ENCODE measurements at places on chromosomes 12 and 14.
A peak's percentile ranks its signal among the peaks of the same experiment; 100 is the strongest.

DNA sequence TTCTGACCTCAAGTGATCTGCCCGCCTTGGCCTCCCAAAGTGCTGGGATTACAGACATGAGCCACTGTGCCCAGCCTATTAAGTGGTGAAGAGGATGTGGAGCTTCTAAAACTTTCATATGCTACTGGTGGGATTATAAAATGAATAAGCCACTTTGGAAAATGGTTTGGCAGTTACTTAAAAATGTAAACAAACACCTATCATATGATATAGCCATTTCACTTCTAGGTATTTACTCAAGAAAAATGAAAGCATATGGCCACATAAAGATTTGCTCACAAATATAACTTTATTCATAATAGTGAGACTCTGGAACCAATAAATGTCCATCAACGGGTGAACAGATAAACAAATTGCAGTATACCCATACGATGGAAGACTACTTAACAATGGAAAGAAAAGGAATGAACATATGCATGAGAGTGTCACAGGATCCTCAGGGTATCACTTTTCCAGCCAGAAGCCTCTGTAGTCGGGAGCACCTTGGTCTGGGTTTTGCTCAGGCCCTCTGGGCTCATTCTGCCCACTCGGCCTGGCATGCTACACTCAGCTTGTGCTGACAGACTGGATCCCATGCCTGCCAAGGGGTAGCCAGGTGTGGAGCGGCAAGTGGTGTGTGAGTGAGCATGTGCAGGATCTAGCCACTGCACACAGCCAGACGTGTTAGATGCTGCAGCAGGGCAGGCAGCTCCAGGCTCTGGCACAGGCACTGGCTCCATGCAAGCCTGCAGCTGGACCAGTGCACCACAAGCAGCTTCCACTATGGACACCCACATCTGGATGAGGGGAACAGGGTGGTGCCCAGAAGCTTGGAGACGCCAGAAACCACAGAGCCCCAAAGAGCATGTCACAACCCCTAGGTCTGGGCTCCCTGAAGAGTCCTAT, 213.2 kb upstream of the DIO3 start:
- DNase-seq: no peak

DNA sequence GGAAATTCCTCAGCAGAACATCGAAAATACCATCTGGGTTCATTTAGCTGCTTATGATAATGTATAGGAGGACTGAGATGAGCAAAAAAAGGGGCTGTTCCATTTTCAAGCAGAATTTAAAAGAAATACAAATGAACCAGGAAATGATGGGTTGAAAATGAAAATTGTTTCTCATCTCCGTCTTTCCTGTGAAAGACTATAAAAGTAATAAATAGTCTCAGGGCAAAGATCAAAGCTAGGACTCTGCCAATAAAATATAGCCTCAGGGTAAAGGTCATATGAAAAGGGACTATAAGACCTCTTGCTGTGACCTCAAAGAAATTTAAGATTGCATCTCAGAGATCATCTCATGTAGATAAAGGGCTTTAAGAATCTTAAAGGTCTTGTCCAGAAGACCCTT, 478.0 kb downstream of the BTG1 start:
- no peak for DNase-seq

GRCh38 chr14:105041841-105042765, 21.2 kb upstream of the CDCA4 start:
- DNase-seq: no peak

GRCh38 chr14:95340201-95340697, 20.5 kb upstream of the CLMN start:
- DNase-seq: no peak

DNA sequence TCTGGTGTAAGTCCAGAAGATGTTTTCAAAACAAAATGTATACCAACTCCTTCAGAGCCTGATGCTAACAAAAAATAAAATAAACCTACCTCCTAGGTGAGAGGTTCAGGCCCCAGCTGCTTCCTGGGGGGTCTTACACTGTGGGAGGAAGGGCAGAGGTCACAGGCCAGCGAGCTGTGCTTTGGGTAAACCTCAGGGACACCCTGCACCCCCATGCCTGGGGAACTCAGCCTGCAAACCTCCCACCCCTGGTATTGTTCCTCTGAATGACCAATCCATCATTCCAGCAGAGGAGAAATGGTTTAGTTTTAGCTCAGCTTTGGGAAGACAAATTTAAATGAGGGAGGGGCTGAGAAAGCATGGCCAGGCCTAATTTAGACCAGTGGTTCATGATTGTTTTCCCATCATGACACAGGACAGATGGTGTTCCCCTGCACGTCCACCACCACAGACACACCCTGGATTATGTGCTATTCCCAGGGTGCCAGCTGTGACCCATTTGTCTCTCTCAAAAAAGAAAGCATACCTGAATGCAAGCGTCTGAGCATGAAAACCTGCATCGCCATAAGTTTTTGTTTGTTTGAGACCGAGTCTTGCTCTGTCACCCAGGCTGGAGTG, 14.5 kb upstream of the TFCP2 start:
- DNase-seq: no peak

DNA sequence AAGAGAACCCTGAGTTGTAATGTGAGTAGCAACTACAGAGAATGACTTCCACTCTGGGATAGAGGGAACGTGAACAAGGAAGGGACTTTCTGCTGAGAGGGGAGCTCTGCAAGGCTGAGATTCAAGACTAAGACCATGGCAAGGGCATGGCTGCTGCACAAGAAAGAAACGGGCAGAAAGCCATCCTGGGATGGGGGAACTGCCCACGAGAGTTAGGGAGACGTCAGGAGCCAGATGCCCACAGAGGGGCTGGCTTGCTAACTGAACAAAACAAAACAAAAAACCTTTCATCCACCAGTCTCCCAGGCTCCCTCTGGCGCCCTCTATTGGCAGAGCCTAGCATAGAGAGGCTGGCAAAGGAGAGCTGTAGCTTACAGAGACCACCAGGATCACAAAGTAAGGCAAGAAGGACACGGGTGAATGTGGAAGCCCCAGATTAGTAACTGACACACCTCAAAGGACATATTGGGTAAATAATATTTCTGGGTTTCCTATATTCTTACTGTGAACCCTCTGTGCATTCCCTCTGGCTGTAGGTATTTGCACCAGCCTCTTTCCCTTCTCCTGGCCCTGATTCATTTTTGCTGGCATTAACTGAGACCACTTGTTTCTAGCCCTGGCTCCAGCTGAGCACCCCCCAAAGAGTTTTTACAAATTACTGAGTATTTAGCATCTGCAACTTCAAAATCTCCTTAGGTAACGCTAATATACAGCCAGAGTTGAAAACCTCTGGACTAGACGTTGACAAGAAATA, 338.3 kb downstream of the EMP1 start:
- DNase-seq: peak; percentile 17

DNA sequence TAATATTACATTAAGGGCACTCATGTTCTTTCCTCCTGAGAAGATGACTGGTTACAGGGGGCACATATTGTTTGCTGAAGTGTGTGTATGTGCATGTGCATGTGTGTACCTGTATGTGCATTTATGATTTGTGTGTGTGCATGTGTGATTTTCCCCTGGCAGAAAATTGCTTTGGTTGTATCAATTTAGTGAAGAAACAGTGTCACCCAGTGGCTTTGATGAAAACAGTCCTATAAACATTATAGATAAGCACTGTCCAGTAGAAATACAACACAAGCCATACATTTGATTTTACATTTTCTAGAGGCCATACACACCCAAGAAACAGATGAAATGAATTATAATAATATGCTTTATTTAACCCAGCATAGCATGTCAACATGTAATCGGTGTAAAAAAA, 8.6 kb downstream of the PDE3A start:
- no peak for DNase-seq

GRCh38 chr14:106879241-106879640, 1352.9 kb downstream of the TMEM121 start:
- DNase-seq: peak; percentile 36

DNA sequence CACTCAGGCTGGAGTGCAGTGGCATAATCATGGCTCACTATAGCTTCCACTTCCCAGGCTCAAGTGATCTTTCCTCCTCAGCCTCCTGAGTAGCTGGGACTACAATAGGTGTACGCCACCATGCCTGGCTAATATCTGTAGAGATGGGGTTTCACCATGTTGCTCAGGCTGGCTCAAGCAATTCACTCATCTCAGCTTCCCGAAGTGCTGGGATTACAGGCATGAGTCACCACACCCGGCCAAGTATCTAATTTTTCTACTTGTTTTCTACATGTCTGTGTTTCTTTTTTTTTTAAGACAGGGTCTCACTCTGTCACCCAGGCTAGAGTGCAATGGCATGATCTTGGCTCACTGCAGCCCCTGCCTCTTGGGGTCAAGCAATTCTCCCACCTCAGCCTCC, 119.7 kb upstream of the MED13L start:
- no peak for DNase-seq

DNA sequence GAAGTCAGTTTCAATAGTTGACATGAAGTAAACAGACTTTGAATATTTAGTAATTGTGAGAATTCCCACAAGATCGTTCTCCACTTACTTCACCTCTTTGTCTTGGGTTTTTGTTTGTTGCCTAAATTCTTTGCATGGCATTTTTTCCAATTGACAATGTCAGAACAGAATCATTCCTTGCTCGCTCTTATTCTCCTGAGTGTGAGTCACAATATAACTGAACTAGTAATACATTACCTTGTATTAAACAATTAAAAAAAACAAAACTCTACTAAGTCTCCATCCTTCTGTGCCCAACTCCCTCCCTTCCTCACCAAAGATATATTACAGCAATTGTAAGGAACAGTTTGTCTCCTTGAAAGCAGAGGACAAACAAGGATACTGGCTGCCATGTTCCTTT, 638.8 kb upstream of the NOVA1 start:
- DNase-seq: no peak

GRCh38 chr12:75690296-75690955, 179.0 kb upstream of the KRR1 start:
- no peak for DNase-seq

- no peak for DNase-seq
These were observed 687.1 kb upstream of the FBXO33 start for GRCh38 chr14:40119321-40119720.

DNA sequence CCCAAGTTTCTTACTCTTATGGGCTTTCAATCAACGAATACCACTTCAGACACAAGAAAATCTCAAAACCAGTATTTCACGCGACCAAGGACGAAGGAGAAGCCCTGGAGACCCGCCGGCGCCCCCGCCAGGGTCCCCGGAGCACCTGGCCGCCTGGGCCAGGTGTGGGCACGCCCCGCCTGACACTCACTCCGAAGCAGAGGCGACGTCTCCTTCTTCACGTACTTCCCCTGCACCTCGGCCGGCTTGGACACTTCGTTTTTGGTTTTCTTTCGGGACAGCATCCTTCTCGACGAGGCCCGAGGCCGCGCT, 466 bp downstream of the SAV1 start:
- DNase-seq: peak; percentile 26

- DNase-seq: no peak
These were observed 2.2 kb downstream of the ORAI1 start for GRCh38 chr12:121628536-121628935.

GRCh38 chr14:100213956-100214769, 24.8 kb upstream of the YY1 start:
- peak; percentile 98 for DNase-seq

- peak; percentile 3 for DNase-seq
These were observed 178.6 kb downstream of the ADGRD1 start for GRCh38 chr12:131132118-131132892.

- no peak for DNase-seq
These were observed 196.9 kb upstream of the ALG10 start for GRCh38 chr12:33825442-33825841.

GRCh38 chr14:99753225-99754140, 39.7 kb upstream of the EML1 start:
- no peak for DNase-seq

DNA sequence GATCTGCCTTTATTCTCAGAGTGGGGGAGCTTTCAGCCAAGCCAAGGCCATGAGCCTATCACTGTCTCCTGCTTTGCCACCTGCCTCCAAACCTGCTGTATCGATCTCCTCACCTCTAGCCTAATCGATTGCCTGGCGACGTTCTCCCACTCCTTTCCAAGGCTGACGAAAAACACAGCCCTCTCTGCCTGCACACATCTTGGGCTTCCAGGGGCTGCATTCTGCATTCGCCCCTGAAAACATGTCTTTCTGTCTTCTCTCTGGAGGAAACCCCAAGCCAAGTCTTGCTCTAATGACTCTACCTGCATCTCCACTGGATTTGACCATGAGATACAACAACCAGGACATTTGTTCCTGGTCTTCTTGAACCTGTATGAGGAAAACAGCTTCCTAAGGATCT, 540.7 kb downstream of the BCL11B start:
- no peak for DNase-seq

DNA sequence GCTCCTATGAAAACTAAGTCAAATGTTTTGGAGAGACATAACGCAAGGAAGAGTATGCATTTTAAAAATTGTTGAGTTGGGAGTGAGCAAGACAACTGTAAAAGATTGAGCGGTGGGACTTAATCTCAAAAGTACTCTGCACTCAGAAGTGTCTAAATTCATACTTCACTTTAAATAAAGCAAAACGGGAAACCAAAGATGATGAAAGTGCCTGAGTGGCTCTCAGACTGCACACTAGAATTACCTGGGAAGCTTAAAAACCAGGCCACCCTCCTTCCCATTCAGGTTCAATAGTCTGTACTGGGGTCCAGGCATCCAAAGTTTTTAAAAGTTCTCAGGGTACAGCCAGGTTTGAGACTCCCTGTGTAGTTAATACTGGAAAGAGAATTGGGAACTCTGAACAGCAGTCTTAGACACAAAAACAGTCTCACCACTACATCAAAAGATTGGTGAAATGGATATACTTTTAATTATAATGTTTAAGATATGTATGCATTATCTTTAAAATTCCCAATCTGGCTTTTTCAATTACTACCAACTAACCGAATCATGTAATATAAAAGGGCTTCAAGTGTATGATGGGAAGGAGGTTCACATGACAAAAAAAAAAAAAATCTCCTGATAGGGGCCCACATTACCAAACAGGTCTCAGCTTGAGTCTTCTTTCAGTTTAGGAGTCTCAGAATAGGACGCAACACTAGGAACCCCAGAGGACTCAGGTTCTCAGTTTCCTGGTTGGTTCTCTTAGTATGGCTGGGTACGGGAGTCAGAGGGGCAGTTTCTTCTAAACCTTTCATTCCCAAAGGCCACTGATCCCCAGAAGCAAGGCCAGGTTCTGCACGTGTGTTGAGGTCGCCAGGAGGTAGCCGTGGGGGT, 1.0 kb downstream of the HOMEZ start:
- DNase-seq: no peak

DNA sequence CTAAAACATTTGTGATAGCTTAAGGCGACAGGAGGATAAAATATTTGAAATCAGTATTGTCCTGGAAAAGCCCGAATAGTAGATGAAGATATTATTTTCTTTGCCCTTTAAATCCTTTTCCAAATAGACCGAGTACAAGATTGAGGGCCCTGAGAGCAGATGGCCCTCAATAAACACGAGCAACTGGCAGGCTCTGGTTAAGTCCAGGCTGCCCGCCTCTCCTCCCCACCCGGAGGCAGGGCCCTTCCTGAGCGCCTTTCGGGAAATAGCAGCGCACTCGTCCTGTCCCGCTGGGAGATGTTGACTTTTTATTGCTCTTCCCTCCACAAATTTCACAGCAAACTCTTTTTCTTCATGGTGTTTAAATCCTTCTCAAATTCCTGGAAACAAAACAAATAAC, 50.8 kb upstream of the MAX start:
- DNase-seq: no peak
